ENCODE measurements at places on chromosomes 13 and 19.
A peak's percentile ranks its signal among the peaks of the same experiment; 100 is the strongest.

- DNase-seq, result no peak
These were observed 144.4 kb downstream of the MAB21L1 start for GRCh38 chr13:35332134-35332533.

- DNase-seq, result no peak
These were observed 115.2 kb upstream of the PEG3 start for GRCh38 chr19:56955637-56956216.

- DNase-seq, result peak; percentile 90
These were observed 2117.6 kb downstream of the PCDH9 start for GRCh38 chr13:65112531-65112941.

DNA sequence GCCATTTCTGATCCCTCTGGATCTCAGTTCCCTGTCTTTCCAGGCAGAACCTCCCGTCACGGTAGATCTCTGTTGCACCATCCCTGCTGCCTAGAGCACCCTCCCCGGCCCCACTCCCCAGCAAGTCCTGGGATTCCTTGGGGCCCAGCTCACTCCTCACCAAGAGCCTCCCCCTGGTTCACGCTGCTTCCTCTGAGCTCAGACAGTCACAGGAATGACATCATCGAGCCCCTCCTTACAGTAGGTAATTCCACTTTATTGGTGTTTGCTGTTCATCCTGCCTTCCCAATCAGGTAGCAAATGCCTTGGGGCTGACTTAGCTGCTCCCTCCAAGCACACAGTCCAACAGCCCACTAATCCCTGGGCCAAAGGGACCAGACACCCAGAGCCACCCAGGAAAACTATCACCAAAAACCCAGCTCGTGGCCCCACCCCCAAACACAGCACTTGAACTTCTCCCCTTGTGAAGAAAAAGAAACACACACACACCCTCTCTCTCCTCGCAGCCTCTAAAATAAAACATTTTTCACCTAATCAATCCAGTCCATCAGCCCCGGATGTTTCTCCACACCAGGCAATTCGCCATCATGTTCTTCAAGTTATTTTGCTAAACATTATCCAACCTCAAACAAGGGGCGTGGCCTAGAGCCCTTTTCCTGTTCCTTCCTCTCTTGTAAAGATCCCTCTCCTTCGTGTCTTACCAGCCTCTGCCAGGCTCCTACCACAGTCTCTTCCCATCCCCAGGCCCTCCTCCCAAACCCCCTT lies 2.5 kb downstream of the NAPA start:
- DNase-seq, result peak; percentile 9

GRCh38 chr13:96817336-96817941 lies 176.8 kb downstream of the OXGR1 start:
- no peak for DNase-seq

- peak; percentile 27 for DNase-seq
These were observed 1.1 kb upstream of the KCTD15 start for GRCh38 chr19:33795370-33796163.

DNA sequence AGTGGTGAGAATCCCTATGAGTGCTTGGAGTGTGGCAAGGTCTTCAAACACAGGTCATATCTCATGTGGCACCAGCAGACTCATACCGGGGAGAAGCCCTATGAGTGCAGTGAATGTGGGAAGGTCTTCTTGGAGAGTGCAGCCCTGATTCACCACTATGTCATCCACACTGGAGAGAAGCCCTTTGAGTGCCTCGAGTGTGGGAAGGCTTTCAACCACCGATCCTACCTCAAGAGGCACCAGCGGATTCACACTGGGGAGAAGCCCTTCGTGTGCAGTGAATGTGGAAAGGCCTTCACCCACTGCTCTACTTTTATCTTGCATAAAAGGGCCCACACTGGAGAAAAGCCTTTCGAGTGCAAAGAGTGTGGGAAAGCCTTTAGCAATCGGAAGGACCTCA lies 18.7 kb upstream of the AURKC start:
- no peak for DNase-seq

DNA sequence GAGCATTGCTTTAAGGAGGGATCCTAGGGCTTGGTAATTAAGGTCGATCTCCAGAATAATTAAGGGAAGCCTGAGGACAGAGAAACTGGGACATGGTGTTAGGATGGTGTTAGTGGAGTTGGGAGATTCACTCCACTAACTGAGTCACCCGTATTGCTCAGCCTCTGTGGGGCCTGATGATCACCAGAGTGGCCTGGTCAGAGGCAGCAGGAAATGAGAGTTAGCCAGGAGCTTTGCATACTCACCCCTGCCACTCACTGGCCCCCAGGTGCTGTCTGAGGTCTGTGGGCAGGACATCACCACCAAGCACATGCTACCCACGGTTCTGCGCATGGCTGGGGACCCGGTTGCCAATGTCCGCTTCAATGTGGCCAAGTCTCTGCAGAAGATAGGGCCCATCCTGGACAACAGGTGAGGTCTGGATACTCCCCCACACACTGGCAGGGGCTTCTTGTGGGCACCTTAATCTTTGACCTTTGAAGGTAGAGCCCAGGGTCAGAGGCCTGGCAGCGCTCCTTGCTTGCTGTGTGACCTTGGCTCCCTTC lies 32.1 kb downstream of the PPP2R1A start:
- no peak for DNase-seq
